ENCODE measurements at places on chromosomes 1 and 21. TPM values are rescaled to one million over a fixed set of nuclear protein-coding genes. Genes with fewer than 3 reads are reported as not detected.

LAPTM5 gene
- total RNA-seq, result 659 TPM

ERICH3 gene
- not detected for total RNA-seq

CTPS1 gene
- 17.0 TPM for total RNA-seq

ITGB2 gene
- total RNA-seq, result 280 TPM

ZMYND12 gene
- total RNA-seq, result 1.1 TPM

HES5 gene
- not detected for total RNA-seq

DCDC2B gene
- total RNA-seq, result not detected

DMRTA2 gene
- total RNA-seq, result not detected

ADAMTSL4 gene
- 0.79 TPM for total RNA-seq

GRCh38 chr1:90922996-90923395 lies 98.8 kb downstream of the ZNF644 start:
- H3K4me1 ChIP-seq, result peaks cover 14% of the 10 kb centered on the region
- H3K4me3 ChIP-seq, result no peak overlapping the region

- H3K36me3 ChIP-seq, result no peaks in the 10 kb centered on the region
- H3K27ac ChIP-seq, result no peak overlapping the region
- no peak for DNase-seq
- no peak overlapping the region for H3K4me3 ChIP-seq
Measured at GRCh38 chr1:61141288-61142042, 59.1 kb downstream of the NFIA start.

DNA sequence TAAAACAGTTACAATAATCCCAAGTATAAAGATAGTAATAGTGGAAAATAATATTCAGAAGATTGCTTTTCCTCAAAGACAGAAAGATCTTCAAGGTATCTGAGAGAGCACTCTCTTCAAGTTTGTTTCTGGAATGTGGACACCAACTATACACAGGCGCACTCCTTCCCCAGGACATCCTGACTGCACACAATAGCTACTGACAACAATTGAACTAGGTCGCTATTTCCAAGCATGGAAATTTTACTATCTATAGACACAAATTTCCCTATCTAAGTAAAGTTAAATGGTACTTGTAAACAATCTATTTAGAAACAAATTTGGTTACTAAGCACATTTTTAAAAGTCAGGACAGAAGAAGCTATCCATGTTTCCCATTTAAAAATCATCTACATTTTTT lies 19.1 kb downstream of the ARHGAP29 start:
- no peak overlapping the region for H3K4me3 ChIP-seq
- no peak overlapping the region for H3K27ac ChIP-seq
- H3K4me1 ChIP-seq, result no peaks in the 10 kb centered on the region
- no peaks in the 10 kb centered on the region for H3K36me3 ChIP-seq
- no peak for DNase-seq

- no peaks in the 10 kb centered on the region for H3K4me1 ChIP-seq
Measured at GRCh38 chr1:225415307-225415706, 12.5 kb downstream of the LBR start.

DNA sequence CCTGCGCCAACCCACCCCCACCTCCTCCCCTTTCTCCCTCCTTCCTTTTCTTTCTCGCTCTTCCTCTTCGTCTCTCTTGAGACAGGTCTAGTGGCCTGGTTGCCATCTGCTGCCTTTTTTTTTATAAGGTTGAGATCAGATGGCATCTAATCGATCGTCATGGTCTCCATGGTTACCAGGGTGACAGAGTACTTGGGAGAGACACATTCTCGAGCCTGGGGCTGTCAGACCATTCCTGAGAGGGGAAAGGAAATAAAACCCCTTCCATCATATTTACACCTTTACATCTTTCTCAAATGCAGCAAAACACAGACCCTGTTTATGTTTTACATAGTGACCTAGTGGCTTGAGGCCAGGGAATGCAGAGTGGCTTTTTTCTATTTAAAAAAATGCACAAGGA lies 53.5 kb upstream of the SLC22A15 start:
- H3K27ac ChIP-seq, result no peak overlapping the region
- no peaks in the 10 kb centered on the region for H3K4me1 ChIP-seq
- H3K27me3 ChIP-seq, result no peaks in the 10 kb centered on the region
- no peak overlapping the region for H3K4me3 ChIP-seq
- H3K36me3 ChIP-seq, result no peaks in the 10 kb centered on the region

DNA sequence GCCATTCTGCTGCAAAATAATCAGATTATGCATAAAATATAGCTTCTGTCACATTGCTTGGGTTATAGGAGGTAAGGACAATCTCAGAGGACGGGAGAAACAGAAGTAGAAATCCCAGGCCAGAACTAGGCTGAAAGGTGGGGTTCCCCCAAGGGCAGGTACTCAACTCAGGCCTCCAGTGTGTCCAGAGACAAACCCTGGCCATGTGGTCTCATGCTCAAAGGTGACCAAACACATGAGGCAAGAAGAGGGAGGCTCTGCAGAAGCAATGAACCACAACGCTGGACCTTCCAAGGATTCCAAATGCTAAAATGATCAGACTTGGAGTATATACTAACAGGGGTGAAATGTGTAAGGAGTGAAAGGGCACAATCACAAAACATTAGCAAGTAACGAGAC lies 103.8 kb downstream of the DMRTB1 start:
- H3K4me1 ChIP-seq, result no peaks in the 10 kb centered on the region
- DNase-seq, result no peak
- H3K27me3 ChIP-seq, result no peaks in the 10 kb centered on the region
- H3K27ac ChIP-seq, result no peak overlapping the region
- H3K4me3 ChIP-seq, result no peak overlapping the region

- H3K27me3 ChIP-seq, result no peaks in the 10 kb centered on the region
- H3K4me1 ChIP-seq, result peaks cover 18% of the 10 kb centered on the region
- DNase-seq, result no peak
- no peak overlapping the region for H3K4me3 ChIP-seq
- H3K27ac ChIP-seq, result no peak overlapping the region
- peaks cover 1% of the 10 kb centered on the region for H3K36me3 ChIP-seq
Measured at GRCh38 chr1:176188604-176189003, 18.5 kb downstream of the COP1 start.

DNA sequence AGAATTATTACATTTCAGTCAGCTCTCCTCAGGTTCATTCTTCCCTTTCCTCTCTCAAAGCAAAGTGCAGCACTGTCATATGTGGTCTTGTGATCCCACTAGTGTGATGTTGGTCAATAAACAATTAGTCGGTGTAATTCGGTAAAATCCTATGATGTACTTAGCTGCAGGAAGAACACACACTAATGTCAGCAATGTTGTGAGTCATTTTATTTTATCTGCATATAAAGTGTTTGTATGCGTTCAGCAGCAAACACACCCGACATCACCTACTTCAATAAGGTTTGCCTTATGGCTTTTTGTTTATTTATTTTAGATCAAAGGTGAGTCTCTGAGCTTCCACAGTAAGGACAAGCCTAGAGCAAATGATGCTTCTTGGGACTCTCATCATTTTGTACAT lies 47.8 kb downstream of the PTPN14 start:
- no peak overlapping the region for H3K27ac ChIP-seq
- DNase-seq, result no peak
- H3K36me3 ChIP-seq, result no peaks in the 10 kb centered on the region

- H3K4me3 ChIP-seq, result no peak overlapping the region
- H3K36me3 ChIP-seq, result no peaks in the 10 kb centered on the region
- DNase-seq, result no peak
- H3K4me1 ChIP-seq, result no peaks in the 10 kb centered on the region
Measured at GRCh38 chr1:17682400-17682799, 72.7 kb upstream of the ACTL8 start.

DNA sequence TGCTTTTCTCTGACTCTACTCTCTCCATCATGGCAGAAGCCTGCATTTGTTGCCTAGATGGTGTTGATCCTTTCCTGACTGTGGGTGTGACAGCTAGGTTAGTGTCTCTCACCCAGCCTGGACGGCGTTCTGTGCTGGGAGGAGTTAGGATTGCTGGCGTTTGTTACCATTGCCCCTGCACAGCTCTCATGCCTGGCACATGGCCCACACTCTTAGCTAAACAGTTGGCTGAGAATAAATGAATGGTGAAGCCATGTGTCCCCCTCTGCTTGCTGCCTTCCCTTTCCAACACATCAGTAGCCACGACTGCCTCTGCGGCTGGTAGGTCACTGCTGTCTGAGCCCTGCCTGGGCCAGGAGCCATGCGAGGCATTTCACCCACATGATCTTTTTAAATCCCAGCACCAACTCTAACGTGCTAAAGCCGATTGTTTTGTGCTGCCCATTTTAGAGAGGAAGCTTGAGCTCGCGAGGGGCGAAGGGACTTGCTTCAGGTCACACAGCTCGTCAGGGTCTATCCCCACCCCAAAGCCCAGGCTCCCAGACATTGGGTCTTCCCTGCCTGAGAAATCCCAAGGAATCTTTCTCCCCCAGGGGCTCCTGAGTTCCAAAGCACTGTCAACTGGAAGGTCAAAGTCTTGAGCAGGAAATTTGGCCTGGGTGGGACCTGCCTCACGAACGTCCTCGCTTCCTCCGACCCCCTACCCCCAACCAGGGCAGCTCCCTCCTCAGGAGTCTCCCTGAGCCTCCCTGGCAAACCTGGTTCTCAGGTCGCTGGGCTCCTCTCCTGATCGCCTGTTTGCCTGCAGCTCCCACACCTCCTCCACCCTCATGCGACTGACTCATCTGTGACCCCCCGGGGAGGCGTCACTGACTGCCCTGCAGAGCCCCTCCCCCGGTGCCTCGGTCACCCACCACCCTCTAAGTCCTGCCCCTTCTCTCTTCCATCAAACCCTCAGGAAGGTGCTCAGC lies 271.7 kb upstream of the C1orf174 start:
- H3K4me3 ChIP-seq, result no peak overlapping the region
- H3K27ac ChIP-seq, result no peak overlapping the region
- H3K27me3 ChIP-seq, result no peaks in the 10 kb centered on the region

- no peaks in the 10 kb centered on the region for H3K27me3 ChIP-seq
- DNase-seq, result no peak
- no peak overlapping the region for H3K27ac ChIP-seq
- no peaks in the 10 kb centered on the region for H3K4me1 ChIP-seq
- no peak overlapping the region for H3K4me3 ChIP-seq
Measured at GRCh38 chr1:59520827-59521418, 224.0 kb downstream of the FGGY start.

DNA sequence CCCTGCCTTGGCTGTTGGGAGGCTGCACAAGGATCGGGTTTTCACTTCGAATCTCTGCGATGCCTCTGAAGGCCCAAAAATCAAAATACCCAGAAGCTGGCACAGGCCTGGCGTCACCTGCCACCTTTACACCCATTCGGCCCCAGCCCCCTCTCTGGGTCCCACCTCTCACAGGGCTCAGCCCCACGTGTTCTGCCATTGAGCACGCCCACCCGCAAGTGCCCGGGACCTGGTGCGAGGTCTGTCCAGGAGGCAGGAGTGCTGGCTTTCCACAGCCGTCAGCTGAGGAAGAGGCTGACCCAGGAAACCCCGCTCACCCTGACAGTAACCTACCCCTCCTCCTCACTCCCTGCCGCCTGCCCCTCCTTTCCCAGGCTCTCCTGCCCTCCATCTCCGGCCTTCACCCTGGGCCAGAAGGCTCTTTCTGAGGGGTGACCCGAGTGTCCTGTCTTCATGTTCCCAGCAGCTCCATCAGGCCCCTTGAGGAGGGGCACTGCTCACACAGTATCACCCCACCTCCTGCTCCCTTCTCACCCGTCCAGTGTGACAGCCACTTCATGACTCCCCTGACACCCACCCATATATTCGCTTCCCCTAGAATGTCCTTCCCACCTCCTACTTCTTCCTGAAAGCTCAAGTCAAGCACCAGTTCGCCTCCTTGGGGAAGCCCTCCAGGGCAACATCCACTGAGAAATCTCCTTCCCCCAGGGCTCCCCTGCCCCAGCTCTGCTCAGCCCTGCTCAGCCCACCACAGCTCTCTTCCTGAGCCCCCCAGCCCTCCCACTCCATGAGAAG lies 13.5 kb downstream of the RCC2 start:
- H3K36me3 ChIP-seq, result peaks cover 12% of the 10 kb centered on the region
- DNase-seq, result no peak
- no peak overlapping the region for H3K4me3 ChIP-seq
- no peaks in the 10 kb centered on the region for H3K27me3 ChIP-seq

DNA sequence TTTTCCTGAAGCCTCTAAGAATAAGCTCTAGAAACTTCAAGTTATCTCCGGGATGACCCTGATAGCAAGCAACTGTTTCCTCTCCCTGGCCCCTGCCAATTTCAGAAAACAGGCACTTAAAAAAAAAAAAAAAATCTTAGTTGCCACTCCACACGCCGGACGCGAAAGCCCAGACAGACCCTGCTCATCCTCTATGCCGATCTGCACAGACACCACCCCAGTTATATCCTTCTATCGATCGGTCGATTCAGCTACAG lies 1.7 kb downstream of the ANP32E start:
- no peak for DNase-seq
- no peaks in the 10 kb centered on the region for H3K27me3 ChIP-seq
- H3K36me3 ChIP-seq, result peaks cover 15% of the 10 kb centered on the region
- H3K27ac ChIP-seq, result peak overlapping the region; percentile 97
- peak overlapping the region; percentile 98 for H3K4me3 ChIP-seq
- peaks cover 7% of the 10 kb centered on the region for H3K4me1 ChIP-seq

DNA sequence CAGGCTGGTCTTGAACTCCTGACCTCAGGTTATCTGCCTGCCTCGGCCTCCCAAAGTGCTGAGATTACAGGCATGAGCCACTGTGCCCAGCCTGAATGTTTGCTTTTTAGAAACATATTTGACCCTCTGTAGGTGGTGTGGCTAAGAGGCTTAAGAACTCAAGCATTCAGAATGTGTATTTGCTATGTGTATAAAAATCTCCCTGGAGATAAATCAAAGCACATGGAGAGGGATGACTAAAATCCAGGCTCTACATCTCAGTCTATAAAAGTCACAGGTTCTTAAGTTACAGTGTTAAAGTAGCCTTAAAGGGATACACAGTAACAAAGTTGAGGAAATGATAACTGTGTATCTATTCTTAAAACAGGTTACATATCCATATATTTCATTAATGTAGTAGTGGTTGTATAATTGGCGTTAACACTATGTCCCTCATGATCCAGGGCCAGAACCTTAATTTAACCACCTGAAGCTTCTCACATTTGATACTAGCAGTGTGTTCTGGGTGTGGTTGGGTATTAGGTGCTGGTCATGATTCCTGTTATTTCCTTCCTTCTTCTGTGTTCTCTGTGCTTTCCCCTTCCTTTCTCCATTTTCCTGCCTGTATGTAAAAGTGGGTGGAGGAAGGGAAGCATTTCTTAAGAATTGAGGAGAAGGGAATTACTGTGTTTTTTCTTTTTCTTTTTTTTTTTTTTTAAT lies 16.2 kb downstream of the GIPC2 start:
- no peak for DNase-seq
- no peak overlapping the region for H3K4me3 ChIP-seq
- H3K36me3 ChIP-seq, result no peaks in the 10 kb centered on the region
- H3K27me3 ChIP-seq, result no peaks in the 10 kb centered on the region

All from naive thymus-derived CD4-positive, alpha-beta T cell (primary cell).